A673 (cell line): ENCODE measurements at places on chromosomes 1 and 21.

DNA sequence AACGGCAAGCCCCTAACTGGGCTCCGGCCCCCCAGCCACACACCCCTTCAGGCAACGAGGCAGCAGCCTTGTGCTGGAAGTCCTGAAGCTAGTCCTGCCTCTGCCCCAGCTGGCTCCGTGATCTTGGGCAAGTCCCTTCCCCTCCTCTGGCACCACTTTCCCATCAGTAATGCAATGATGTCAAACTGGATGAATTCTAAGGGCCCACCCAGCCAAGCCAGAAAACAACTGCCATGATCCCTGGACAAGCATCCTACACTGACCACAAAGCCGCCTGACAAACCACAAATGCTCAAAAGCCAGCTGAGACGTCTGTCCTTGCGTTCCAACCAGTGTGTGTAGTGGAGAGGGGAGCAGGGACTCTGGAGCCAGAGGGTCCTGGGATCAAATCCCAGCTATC, 26.8 kb downstream of the IFFO2 start:
- no peak for DNase-seq

DNA sequence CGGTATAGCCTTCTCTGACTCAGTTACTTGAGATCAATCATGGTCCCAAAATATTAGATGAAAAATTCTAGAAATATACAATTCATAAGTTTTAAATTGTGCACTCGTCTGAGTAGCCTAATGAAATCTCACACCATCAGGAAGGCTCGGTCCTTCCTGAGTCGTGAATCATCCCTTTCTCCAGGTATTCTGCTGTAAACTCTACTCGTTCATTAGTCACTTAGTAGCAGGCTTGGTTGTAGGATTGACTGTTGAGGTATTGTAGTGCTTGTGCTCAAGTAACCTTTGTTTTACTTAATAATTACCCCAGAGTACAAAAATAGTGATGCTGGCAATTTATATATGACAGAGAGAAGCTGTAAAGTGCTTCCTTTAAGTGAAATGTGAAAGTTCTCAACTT, 238.7 kb downstream of the OLFM3 start:
- no peak for DNase-seq

DNA sequence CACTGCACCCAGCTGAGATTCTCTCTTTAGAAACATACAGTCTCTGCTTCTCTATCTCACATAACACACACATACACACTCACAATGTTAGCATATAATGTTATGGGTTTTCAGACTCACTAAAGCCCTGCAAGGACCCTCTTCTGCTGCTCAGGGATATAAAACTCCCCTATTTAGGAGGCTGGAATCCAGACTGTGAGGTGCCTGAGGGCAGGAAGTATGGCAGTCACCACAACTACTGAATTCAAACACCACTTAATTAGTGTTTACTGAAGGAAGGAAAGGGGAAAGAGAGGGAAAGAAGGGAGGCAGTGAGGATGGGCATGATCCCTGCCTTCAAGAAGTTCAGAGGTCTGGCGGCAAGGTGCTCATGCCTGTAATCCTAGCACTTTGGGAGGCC, 7.8 kb upstream of the CDK18 start:
- no peak for DNase-seq

DNA sequence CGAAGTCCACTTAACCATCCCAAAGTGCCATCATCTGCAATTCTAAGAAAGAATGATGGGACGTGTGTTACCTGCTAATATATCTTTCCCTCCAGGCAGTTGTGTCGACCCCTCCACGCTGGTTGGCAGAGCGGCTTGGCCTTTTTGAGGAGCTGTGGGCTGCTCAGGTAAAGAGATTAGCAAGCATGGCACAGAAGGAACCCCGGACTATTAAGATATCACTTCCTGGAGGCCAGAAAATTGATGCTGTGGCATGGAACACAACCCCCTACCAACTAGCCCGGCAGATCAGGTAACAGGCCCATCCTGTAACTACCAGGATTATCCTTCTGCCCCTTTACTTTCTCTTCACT, 520 bp downstream of the TARS2 start:
- DNase-seq = no peak

DNA sequence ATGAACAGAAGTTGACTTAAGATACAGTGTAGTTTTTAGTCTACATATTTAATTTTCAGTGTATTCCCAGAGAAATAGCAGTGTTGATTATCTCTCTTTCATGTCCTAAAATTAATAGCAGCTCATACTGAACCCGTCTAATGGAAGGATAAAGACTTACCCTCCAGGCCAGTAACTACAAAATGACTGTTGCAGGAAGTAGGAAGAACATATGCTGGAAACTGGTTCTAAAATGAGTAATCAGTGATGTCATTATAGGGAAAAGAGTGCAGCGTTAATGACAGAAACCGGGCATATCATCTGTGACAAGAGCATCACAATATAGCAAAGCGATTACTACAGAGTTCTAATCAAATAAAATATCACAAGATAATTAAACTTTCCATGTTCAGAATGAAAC, 385.5 kb downstream of the SMYD3 start:
- no peak for DNase-seq

DNA sequence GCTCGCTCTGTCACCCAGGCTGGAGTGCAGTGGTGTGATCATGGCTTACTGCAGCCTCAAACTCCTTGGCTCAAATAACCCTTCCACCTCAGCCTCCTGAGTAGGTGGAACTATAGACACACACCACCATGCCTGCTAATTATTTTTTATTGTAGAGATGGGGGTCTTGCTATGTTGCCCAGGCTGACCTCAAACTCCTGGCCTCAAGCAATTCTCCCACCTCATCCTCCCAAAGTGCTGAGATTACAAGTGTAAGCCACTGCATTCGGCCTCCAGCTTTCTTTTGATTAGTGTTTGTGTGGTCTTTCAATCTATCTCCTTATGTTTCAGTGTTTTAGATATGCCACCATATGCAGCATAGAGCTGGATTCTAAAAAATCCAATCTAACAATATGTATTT, 19.9 kb upstream of the CSF3R start:
- no peak for DNase-seq

DNA sequence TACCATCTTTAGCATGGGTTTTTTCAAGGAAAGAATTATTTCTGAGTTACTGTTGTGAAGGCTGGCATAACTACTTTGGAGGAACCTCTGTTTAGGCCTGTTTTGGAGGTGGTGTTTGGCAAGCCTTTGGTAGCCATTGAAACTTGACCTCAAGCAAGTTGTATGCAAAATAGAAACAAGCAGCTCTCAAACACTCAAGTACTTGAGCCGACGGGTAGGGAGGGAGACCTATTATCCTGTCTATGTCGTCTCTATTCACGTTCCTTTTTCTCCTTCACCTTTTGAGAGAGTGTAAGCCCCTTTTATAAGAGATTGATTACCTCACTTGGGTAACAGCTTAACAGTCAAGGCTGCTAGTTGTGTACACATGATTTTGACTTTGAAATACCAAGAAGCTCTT, 878.3 kb upstream of the CXADR start:
- no peak for DNase-seq

DNA sequence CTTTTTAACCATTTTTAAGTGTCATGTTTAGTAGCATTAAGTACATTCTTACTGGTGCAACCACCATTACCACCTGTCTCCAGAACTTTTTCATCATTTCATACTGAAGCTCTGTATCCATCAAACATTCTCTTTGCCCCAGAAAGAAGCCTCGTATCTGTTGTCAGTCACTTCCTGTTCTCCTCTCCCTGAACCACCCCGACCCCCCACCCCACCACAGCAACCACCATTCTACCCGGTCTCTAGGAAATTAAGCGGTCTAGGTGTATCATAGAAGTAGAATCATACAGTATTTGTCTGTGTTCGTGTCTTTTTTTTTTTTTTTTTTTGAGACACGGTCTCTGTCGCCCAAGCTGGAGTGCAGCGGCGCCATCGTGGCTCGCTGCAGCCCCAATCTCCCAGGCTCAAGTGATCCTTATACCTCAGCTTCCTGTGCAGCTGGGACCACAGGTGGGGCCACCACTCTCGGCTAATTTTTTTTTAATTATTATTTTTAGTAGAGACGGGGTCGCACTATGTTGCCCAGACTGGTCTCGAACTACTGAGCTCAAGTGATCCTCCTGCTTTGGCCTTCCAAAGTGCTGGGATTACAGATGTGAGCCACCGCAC, 23.7 kb upstream of the EPHA8 start:
- no peak for DNase-seq

GRCh38 chr1:114270282-114270681, 116.6 kb upstream of the SYT6 start:
- no peak for DNase-seq

- peak; percentile 88 for DNase-seq
These were observed 2.3 kb upstream of the BSND start for GRCh38 chr1:54996359-54996868.

- no peak for DNase-seq
These were observed 7.5 kb downstream of the MPL start for GRCh38 chr1:43345120-43345519.

DNA sequence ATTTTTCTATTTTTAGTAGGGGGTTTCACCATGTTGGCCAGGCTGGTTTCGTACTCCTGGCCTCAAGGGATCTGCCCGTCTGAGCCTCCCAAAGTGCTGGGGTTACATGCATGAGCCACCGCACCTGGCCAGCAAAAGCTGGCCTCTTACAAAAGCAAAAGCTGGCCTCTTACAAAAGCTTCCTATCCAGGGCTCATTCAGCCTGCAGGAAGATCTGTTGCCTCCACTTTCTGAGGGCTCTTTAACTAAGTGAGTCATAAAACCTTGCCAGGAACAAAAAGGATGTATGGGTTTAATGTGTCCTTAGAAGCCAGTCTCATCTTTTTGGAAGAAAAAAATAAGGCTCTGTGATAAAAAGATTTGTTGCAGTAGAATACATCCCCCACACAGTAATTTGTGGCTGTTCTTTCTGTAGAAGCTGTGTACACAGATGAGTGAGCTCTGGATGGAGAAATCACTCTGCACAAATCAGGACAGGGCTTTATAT, 15.0 kb downstream of the HTR1D start:
- no peak for DNase-seq

DNA sequence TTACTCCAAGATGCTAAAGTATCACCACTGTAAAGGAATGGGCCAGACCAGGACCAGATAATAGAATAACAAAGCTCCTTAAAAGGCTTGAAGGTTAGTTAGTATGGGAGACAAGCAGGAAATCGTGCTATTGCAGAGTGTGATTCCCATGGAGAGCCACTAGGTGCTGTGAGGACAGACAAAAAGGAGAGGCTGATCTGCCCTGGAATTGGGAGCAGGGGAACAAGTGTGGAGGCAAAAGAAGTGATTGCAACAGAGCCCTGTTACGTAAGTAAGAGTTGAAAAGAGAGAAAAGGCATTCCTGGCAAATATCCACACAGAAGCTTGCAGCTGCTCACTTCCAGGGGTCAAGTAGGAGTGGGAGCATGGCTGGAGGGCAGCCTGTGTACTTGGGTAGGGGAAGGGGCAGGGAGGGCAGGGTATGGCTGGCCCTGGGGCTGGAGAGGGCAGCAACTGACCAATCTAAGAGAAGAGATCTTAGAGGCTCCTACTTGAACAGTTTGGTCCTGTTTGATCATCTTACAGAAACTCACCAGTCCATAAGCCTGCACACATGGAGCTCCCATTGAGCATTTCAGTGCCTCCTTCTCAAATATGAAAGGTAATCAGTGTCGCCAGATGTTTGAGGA, 207.7 kb upstream of the GJB5 start:
- peak; percentile 52 for DNase-seq

- peak; percentile 77 for DNase-seq
These were observed 161.4 kb downstream of the SLC35F3 start for GRCh38 chr1:234065794-234066447.

- DNase-seq = peak; percentile 74
These were observed 52.9 kb upstream of the CD46 start for GRCh38 chr1:207698822-207699483.
